ENCODE measurements at places on chromosomes 16 and 17.

DNA sequence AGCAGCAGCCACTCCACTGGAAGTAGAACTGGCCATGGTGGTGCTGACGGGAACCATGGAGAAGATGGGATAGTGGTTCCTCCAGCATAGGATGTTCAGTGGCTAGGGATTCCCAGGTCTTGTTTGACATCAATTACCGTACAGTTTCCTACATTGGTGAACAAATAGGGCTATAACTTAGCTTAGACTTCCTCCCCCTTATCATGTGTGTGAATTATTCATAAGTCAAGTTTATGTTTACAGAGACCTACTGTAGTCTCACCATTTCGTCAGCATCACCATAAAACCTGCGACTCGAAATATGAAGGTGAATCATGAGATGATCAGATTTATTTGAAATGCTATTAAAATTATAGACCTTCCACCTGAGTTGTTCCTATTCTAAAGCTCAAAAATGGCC, 1.2 kb downstream of the KRTAP2-3 start:
- no peak for DNase-seq

DNA sequence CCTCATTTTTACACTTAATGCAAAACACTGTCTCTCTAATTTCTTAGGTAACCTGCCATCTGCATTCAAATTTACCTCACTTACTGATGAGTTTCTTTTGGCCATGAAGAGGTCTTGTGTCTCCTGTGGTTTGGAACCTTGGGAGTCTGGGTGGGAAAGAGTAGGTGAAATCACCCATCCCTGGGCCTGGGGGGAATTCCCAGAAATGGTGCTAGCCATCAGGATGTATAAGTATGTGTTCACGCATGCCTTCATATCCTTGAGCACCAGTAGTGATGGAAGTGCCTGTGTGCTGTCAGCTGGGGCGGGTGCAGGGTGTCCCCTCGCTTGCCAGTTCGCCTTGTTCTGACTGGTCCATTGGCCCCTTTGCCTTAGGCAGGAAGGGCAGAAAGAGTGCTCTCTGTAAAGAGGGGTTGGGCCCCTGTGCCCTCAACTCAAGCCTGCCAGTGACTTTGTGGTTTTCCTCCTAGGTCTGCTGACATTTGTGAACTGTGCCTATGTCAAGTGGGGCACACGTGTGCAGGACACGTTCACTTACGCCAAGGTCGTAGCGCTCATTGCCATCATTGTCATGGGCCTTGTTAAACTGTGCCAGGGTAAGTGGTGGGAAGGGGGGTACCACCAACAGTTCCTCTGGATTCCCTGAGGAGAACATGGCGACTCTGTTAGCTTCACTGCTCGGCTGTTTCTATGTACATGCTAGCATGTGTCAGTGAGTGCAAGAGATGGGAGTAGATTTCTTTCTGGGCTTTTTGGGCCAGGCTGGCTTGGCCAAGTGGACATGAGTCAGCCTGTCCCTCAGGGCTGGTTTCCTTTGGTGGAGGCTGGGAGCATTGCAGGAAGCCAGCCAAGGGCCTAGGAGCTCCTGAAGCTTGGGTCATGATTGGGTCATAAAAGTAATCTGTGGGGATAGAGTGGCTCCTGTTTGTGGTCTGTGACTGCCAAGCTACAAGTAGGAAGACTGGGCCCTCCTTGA, 23.2 kb downstream of the SLC7A6OS start:
- no peak for DNase-seq

DNA sequence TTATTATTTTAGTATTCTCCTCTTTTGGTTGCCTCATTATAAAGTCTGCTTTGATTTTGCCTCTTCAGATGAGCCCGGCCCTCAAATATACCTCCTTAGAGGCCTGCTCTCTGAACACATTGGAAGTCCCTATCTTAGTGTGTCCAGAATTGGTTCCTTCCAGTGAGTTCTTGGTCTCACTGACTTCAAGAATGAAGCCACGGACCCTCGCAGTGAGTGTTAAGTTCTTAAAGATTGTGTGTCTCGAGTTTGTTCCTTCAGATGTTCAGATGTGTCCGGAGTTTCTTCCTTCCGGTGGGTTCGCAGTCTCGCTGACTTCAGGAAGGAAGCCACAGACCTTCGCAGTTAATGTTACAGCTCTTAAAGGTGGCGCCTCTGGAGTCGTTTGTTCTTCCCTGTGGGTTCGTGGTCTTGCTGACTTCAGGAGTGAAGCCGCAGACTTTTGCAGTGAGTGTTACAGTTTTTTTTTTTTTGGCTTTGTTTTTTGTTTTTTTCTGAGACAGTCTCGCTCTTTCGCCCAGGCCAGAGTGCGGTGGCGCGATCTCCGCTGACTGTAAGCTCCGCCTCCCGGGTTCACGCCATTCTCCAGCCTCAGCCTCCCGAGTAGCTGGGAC, 45.8 kb upstream of the NOS2 start:
- DNase-seq = no peak

DNA sequence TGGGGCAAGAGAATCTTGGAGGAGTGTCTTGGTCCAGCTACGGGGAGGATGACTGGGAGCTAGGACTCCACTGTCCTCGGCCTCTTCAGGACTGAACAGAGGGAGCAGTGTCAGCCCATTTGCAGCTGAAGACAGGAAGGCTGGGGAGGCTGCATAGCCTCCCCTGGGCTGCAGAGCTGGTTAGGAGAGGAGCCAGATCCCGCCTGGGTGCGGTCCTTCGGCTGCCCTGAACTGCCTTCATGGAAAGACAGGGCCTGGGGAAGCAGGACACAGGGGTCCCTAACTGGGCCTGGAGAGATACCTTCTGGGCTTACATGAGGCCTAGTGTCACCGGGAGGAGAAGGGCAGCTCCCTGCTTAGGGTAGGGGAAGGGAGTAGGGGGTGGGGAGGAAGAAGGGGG, 26.6 kb downstream of the UNC13D start:
- no peak for DNase-seq

- no peak for DNase-seq
Measured at GRCh38 chr17:55157165-55157564, 107.6 kb upstream of the HLF start.

- no peak for DNase-seq
Measured at GRCh38 chr16:57471852-57472664, 9.6 kb downstream of the POLR2C start.

DNA sequence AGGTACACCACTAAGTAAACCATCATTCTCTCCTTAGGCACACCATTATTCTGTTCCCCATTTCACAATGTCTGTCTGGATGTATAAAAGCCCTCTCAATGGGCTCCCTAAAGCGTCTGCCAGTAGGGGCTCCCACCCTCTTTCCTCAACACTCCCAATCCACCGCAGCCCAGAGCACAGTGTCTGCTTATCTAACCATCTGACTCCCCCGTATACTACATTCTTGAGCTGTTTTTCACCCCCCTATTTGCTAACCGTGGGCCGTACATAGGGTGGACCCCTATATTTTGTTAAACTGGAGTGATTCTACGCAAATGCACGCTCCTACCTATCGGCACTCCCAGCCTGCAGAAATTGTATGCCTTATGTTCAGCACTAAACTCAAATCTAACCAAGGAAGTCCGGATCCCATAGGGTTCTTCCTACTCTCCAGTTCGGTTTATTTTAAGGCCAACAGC, 685 bp upstream of the PSMD3 start:
- DNase-seq = no peak

- DNase-seq = no peak
Measured at GRCh38 chr17:2939714-2940351, 123.6 kb downstream of the OR1D5 start.

- no peak for DNase-seq
Measured at GRCh38 chr16:55499951-55500529, 8.8 kb upstream of the LPCAT2 start.

- no peak for DNase-seq
Measured at GRCh38 chr17:6454495-6455320, 10.5 kb downstream of the PIMREG start.

- DNase-seq = no peak
Measured at GRCh38 chr16:1746693-1747195, 24.6 kb downstream of the NME3 start.

GRCh38 chr16:72657791-72658190, 390.1 kb downstream of the ZFHX3 start:
- no peak for DNase-seq

DNA sequence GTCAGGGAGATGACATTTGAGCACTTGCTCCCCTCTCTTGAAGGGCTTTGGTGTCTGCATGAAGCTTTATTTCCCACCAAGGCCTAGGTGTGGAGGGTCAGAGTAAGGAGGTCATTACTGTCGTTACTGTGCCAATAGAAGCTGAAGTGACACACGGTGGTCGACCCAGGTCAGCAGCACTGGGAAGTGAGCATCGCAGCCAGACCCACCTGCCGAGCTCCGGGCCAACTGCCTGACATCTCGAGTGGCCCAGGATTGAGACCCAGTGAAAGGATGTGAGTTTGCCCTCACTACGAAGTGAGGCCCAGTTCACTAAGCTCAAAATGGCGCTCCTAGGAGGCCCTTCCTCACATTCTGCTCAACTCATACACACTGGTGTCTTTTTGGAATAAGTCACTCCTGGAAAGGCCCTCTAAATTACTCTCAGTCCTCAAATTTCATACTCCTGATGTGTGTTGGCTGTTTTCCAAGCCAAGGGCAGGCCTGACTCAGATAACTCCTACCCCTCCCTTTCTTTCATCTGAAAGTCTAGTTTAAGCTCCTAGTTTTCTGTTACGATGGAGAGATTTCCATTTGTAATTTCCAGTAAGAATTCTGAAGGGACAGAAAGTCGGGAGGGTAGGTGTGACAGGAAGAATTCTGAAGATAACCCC, 200.4 kb downstream of the LGALS9B start:
- no peak for DNase-seq

GRCh38 chr16:27534256-27534655, 15.5 kb downstream of the GTF3C1 start:
- no peak for DNase-seq

DNA sequence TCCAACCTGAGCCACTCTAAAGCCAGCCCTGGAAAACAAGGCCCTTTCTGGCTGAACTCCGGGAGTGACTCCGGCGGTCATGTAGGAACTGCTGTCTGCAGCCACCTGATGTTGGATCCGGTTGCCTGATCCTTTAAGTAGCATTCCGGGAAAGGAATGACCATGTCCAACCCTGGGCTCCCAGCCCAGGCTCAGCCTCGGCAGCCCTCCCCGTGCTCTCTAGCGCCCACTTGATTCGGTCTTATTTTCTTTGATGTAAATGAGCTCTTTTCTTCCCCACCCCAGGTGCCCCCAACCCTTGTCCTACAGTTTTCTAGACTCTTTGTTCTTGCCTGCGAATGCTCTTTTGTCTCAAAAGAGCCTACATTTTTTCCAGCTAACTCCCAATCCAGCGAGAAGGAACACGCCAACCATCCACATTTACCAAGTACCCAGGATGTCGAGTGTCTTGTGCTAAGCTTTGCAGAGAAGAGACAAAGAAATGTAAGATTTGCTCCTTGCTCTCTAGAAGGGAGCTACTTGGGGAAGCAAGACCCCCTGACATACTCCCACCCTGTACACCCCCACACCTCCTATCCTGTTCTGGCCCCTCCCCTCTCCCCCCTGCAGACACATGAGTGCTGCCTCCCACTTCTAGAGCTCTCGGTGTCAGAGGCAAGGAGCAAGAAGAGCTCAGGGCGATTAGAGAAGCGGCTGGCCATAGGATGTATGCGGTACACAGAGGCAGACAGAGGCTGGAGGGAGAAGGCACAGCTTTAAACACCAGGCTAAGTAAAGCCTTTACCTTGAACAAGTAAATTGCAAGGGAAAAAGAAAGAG, 53.8 kb downstream of the COG7 start:
- DNase-seq = no peak

DNA sequence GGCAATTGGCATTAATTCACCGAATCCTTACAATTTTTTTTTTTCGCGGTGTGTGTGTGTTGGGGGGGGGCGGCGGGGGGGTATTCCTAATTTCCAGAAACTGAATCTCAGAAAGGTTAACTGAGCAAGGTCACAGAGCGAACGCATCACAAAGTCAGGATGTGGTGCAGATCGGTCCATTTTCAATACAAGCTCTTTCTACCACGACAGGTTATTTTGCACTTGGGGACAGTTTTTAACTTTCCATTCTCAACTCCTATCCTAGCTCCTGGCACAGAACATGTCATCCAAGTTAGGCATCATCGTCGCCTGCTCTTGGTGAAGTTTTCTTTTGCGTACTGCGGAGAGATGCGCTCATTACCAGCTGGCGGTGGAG, 15.4 kb upstream of the ERN1 start:
- DNase-seq = no peak

DNA sequence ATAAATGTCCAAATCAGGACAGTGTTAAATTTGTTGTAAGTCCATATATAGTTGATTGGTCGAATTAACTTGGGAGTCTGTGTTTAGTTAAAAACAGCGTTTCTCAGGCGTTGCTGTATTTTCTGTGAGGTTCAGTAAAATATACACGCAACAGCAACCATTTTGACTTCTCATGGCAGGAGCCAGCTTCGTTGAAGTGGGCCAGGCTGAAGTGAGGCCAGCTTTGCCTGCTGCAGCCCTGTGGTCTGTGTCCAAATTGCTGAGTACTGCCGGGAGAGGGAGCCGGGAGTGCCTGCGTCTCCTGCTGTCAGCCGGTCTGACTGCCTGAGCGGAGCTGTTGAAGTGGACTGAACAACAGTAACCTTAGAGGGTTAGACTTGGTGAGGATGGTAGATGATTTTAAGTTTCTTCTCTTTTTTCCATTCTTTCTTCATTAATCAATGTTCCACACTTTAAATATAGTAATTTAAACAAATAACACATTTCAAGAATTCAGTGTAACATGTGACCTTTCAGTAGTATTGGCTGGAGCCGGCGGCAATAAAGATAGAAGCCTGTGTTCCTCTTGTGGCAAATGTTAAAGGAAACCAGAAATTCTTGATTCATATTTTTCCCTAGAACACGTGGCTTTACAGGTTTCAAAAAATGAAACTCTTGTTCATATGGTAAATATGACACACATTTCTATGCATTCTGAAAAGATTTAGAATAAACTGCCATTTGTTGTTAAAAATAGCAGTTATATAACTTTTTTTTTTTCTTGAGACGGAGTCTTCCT, 37.0 kb upstream of the ZNF750 start:
- no peak for DNase-seq

GRCh38 chr16:71373073-71373472, 14.6 kb downstream of the CALB2 start:
- DNase-seq = no peak

- no peak for DNase-seq
Measured at GRCh38 chr16:56382459-56382858, 42.9 kb downstream of the AMFR start.

- no peak for DNase-seq
Measured at GRCh38 chr17:18228176-18228682, 2.8 kb downstream of the LLGL1 start.

DNA sequence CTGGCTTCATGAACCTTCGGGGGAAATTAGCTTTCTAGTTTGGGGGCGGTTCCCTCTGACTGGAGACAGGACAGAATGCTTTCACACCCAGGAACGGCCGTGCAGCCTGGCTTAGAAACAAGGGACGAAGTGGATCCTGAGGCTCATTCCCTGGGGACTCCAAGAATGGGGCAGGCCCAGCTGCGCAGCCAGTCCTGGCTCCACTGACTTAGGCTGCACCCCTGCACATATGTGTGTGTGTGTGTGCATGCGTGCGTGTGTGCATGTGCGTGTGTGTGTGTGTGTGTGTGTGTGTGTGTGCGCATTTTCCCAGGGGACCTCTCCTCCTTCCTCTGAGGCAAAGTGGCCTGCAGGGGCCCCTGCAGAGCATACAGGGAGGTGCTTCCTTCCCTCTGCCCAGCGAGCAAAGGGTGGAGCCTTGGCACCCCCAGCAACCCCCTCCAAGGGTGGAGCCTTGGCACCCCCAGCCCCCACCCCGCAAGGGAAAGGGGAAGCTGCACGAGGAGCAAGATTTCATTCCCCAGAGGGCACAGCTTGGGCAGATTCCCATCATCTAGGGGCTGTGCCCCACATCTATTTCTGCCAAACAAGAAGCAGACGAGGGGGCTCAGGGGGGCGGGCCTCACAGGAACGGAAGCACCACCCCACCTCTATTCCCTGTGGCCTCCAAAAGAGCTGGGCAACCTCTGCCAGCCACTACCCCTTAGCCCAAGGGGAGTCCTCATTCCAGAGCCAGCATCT, 97.6 kb upstream of the CBX4 start:
- no peak for DNase-seq

Measured in stimulated activated CD8-positive, alpha-beta memory T cell treated with anti-CD3 and anti-CD28 coated beads, Interleukin-7, amount 100 ng/mL, for 24 hours (primary cell).